Thoracic aorta (tissue), 2 donors: ENCODE measurements at places on chromosomes 5 and 9. TPM values are rescaled to one million over a fixed set of nuclear protein-coding genes. Genes with fewer than 3 reads are reported as not detected.
A peak's percentile ranks its signal among the peaks of the same experiment; 100 is the strongest.

GRCh38 chr5:107319901-107320300 is 350.8 kb downstream of the EFNA5 start:
- no peak overlapping the region for H3K4me3 ChIP-seq
- no peak for DNase-seq
- H3K4me1 ChIP-seq = no peaks in the 10 kb centered on the region
- H3K27me3 ChIP-seq = no peaks in the 10 kb centered on the region
- no peak overlapping the region for H3K27ac ChIP-seq

DNA sequence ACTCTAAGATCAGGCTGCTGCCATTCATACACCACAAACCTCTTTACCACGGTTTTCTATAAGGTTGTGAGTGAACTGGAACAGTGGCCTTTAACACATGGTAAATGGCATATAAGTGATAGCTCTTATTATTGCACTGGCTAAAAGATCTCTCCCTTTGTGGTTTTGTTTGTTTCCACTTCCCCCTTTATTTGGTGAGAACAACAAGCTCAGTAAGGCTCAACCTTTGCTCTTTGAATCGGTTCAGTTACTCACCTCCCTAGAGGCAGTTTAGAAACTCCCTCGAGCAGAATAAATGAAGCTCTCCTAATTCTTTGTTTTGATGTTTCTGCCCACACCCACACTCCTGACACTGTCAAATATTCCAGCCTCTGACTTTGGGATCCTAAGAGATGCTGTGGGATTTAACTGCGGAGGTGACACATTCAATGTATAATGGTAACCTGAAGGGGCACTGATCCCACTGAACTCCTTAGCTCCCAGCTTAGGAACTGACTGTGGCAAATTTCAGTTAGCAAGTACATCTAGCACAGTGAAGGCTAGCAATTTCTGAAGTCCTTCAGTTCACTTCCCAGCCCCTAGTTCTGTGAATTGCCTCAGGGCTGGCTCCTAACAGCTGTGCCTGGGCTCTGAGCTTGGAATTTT is 22.5 kb upstream of the RAD23B start:
- H3K36me3 ChIP-seq = no peaks in the 10 kb centered on the region
- no peaks in the 10 kb centered on the region for H3K27me3 ChIP-seq
- H3K4me3 ChIP-seq = no peak overlapping the region
- H3K4me1 ChIP-seq = no peaks in the 10 kb centered on the region

DNA sequence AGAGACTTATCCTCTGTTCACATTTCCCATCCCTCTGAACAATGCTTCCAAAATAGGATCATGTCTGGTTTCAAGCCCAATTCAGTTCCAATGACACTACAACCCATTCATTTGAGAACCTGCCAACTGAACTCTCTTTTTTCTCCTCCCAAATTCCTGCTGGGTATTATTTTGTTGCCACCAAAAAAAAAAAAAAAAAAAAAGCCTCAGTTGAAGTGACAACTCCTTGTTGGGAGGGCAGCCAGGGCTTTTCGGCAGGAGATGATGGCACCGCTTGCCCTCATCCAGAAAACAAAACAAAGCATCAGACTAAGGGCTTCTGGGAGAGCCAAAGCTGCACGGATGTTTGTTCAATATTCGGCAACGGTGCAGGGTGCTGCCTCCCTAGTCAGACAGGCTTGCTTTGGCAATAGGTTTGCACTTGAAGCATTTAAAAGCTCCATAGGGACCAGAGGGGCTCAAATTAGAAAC is 30.6 kb upstream of the TRIM32 start:
- DNase-seq = no peak
- H3K4me1 ChIP-seq = peaks cover 15% of the 10 kb centered on the region
- H3K36me3 ChIP-seq = no peaks in the 10 kb centered on the region
- H3K27ac ChIP-seq = no peak overlapping the region

The TMEM141 gene
- total RNA-seq = 37.8 TPM

The MAMDC4 gene
- total RNA-seq = 2.8 TPM

The LCN9 gene
- total RNA-seq = not detected

The DENND4C gene
- total RNA-seq = 81.1 TPM

- no peak for DNase-seq
- H3K4me1 ChIP-seq = no peaks in the 10 kb centered on the region
- H3K27me3 ChIP-seq = no peaks in the 10 kb centered on the region
Observed at GRCh38 chr9:35395706-35396101, 94.2 kb upstream of the RUSC2 start.

GRCh38 chr5:39254671-39255070 is 35.3 kb upstream of the FYB1 start:
- no peak overlapping the region for H3K4me3 ChIP-seq
- H3K4me1 ChIP-seq = no peaks in the 10 kb centered on the region

DNA sequence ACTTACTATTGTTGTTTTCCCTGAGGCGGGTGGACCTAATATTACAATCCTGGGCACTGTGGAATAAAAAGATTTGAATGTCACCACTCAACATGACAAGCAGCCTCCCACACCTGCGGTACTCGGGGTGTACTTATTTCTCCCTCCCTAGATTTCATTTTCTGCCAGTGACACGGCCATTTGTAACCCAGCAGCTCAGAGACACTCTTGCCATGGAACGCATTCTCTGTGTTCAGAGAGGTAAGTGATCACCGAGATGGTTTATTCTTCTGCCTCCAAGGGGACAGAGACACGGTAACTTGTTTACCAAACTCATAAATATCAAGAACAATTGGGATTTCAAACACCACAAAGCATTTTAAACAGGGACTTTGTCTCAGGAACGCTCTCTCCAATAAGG is 11.2 kb downstream of the AK8 start:
- no peaks in the 10 kb centered on the region for H3K36me3 ChIP-seq
- H3K4me1 ChIP-seq = peaks cover 15% of the 10 kb centered on the region
- no peak overlapping the region for H3K27ac ChIP-seq

DNA sequence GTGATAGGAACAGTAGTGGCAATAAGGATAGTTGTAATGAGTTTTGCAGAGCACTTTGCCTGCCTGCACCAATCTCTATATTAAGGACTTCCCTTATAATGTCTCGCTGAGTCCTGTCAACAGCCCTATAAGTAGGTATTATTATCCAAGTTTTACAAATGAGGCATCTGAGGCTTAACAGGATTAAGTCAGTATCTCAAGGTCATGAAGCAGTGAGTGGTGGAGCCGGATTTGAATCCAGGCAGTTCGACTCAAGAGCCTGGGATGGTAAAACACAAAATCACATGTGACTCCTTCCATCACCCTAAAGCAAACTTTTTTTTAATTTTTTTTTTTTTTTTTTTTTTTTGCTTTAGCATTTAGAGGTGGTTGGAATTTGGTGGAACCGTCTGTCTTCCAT is 59.0 kb upstream of the RARS1 start:
- no peaks in the 10 kb centered on the region for H3K36me3 ChIP-seq
- no peaks in the 10 kb centered on the region for H3K4me1 ChIP-seq
- no peak overlapping the region for H3K27ac ChIP-seq
- no peak overlapping the region for H3K4me3 ChIP-seq
- no peak for DNase-seq

The FAM120A gene
- total RNA-seq = 87.8 TPM

GRCh38 chr9:106358331-106358730 is 504.6 kb upstream of the ZNF462 start:
- no peaks in the 10 kb centered on the region for H3K27me3 ChIP-seq
- DNase-seq = no peak
- no peak overlapping the region for H3K4me3 ChIP-seq
- no peaks in the 10 kb centered on the region for H3K4me1 ChIP-seq

The FCN2 gene
- total RNA-seq = not detected

GRCh38 chr5:141488591-141489561 is at the start of gene PCDHGC5:
PCDHGC5 (plus strand) TSS chr5:141489081; CDS start chr5:141489241, 160 bp downstream.
- peaks cover 57% of the 10 kb centered on the region for H3K4me1 ChIP-seq
- H3K27ac ChIP-seq = peak within 1 kb of the TSS; percentile 54
- no peak for DNase-seq
- peak within 1 kb of the TSS; percentile 37 for H3K4me3 ChIP-seq

- H3K36me3 ChIP-seq = no peaks in the 10 kb centered on the region
- DNase-seq = no peak
- H3K27me3 ChIP-seq = no peaks in the 10 kb centered on the region
- no peak overlapping the region for H3K27ac ChIP-seq
- H3K4me1 ChIP-seq = no peaks in the 10 kb centered on the region
- no peak overlapping the region for H3K4me3 ChIP-seq
Observed at GRCh38 chr9:69299315-69299714, 25.7 kb upstream of the ENTREP1 start.

GRCh38 chr9:81371824-81372223 is 317.5 kb downstream of the TLE1 start:
- H3K27me3 ChIP-seq = no peaks in the 10 kb centered on the region
- no peak overlapping the region for H3K27ac ChIP-seq
- DNase-seq = no peak
- H3K4me1 ChIP-seq = peaks cover 6% of the 10 kb centered on the region

GRCh38 chr5:128015978-128016377 is 67.6 kb upstream of the SLC12A2 start:
- H3K36me3 ChIP-seq = no peaks in the 10 kb centered on the region
- DNase-seq = no peak
- no peak overlapping the region for H3K4me3 ChIP-seq
- no peaks in the 10 kb centered on the region for H3K27me3 ChIP-seq
- no peak overlapping the region for H3K27ac ChIP-seq

The SYK gene
- 18.1 TPM for total RNA-seq

DNA sequence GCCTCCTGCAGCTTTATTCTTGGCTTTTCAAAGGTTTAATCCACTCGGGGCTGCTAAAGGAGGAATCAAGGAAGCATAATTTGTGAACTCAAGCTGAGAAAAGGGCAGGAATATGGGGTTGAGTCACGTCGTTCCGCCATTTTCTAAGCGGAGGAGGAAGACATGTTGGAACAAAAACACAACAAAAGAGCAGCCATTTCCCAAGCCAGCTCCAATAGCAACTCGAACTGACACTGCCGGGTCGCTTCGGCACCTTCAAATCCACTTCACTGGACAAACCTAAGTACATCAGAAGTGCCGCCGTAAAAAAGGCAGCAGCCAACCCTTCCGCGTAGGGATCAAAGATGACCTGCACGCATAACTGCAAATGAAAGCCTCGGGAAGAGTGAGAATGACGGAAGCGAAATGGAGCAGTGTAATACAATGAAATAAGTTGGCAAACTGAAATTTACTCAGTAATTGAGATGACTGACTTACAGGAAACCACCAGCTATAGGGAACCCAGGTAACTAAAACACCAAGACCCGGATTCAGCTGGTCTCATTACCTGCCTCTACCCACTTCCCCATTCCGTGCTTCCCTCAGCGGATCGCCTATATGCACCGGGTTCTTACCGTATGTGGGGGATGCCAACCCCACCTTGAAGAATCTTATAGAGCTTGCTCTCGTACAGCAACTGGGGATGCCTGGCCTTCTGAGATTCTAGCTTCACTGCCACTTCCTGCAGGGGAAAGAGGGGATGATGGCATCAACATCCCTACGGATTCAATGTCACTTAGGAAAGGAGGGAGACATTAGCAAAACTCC is 1.6 kb downstream of the CSNK1A1 start:
- no peaks in the 10 kb centered on the region for H3K27me3 ChIP-seq
- no peak for DNase-seq
- H3K27ac ChIP-seq = peak overlapping the region; percentile 98
- H3K4me1 ChIP-seq = peaks cover 54% of the 10 kb centered on the region

The TSSK1B gene
- total RNA-seq = not detected

- no peak overlapping the region for H3K4me3 ChIP-seq
- H3K36me3 ChIP-seq = no peaks in the 10 kb centered on the region
- DNase-seq = no peak
- H3K27ac ChIP-seq = no peak overlapping the region
- H3K27me3 ChIP-seq = no peaks in the 10 kb centered on the region
Observed at GRCh38 chr5:78841767-78842166, 143.3 kb downstream of the ARSB start.

- H3K4me1 ChIP-seq = peaks cover 8% of the 10 kb centered on the region
- H3K4me3 ChIP-seq = no peak overlapping the region
- H3K27me3 ChIP-seq = peaks cover 45% of the 10 kb centered on the region
- no peak overlapping the region for H3K27ac ChIP-seq
Observed at GRCh38 chr5:88682131-88682530, 200.9 kb downstream of the MEF2C start.

The SPTAN1 gene
- 324 TPM for total RNA-seq

The FAM114A2 gene
- total RNA-seq = 33.2 TPM

The OMD gene
- total RNA-seq = 200 TPM

GRCh38 chr9:115135821-115136778 is 18.1 kb upstream of the TNC start:
- H3K36me3 ChIP-seq = no peaks in the 10 kb centered on the region
- no peak overlapping the region for H3K27ac ChIP-seq
- DNase-seq = no peak
- no peaks in the 10 kb centered on the region for H3K4me1 ChIP-seq
- no peak overlapping the region for H3K4me3 ChIP-seq

- H3K27me3 ChIP-seq = no peaks in the 10 kb centered on the region
- H3K36me3 ChIP-seq = no peaks in the 10 kb centered on the region
- H3K4me3 ChIP-seq = no peak overlapping the region
- no peaks in the 10 kb centered on the region for H3K4me1 ChIP-seq
Observed at GRCh38 chr5:53006911-53007890, 18.0 kb downstream of the ITGA2 start.

The ARID3C gene
- total RNA-seq = not detected

The INSL4 gene
- total RNA-seq = not detected

The DMRT2 gene
- total RNA-seq = not detected

The SLC46A2 gene
- 2.7 TPM for total RNA-seq

The ZDHHC11B gene
- total RNA-seq = 1.8 TPM

The PCDHGA9 gene
- 18.6 TPM for total RNA-seq

DNA sequence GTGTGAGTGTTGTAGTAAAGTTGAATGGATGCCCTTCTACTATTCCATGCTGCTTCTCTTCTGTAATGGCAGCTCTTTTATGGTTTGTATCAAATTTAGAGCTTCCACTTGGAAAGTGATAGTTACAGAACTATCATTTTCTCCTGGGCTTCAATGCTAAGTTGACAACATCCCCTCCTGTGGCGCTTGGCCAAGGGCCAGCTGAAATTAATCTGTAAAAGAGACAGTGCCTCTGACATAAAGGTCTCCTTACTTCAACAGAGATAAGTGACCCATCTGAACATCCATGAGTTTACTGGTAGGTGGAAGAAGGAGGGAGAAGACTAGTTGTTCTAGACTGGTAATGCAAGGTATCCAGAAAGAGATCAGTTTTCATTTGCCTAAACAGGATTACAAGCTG is 39.7 kb downstream of the CHSY3 start:
- no peak for DNase-seq
- H3K27ac ChIP-seq = no peak overlapping the region
- peaks cover 11% of the 10 kb centered on the region for H3K4me1 ChIP-seq
- H3K36me3 ChIP-seq = no peaks in the 10 kb centered on the region
- no peak overlapping the region for H3K4me3 ChIP-seq

GRCh38 chr9:111102793-111103464 is 64.7 kb upstream of the LPAR1 start:
- H3K4me3 ChIP-seq = no peak overlapping the region
- no peak for DNase-seq
- no peaks in the 10 kb centered on the region for H3K27me3 ChIP-seq
- H3K27ac ChIP-seq = no peak overlapping the region
- H3K36me3 ChIP-seq = no peaks in the 10 kb centered on the region

The DOLPP1 gene
- 3.4 TPM for total RNA-seq

GRCh38 chr5:96753848-96754247 is 53.9 kb downstream of the ERAP1 start:
- no peak overlapping the region for H3K4me3 ChIP-seq
- H3K27ac ChIP-seq = no peak overlapping the region
- H3K4me1 ChIP-seq = no peaks in the 10 kb centered on the region
- H3K27me3 ChIP-seq = no peaks in the 10 kb centered on the region
- peaks cover 82% of the 10 kb centered on the region for H3K36me3 ChIP-seq
- DNase-seq = no peak
